Activated CD4-positive, alpha-beta T cell treated with anti-CD3 and anti-CD28 coated beads, Interleukin-2, Interleukin-6, amounts not matched to agents 100 ng/mL and 50 ng/mL, durations not matched to agents 16 hours and 8 hours (primary cell): ENCODE measurements at places on chromosomes 1 and 21.
A peak's percentile ranks its signal among the peaks of the same experiment; 100 is the strongest.

DNA sequence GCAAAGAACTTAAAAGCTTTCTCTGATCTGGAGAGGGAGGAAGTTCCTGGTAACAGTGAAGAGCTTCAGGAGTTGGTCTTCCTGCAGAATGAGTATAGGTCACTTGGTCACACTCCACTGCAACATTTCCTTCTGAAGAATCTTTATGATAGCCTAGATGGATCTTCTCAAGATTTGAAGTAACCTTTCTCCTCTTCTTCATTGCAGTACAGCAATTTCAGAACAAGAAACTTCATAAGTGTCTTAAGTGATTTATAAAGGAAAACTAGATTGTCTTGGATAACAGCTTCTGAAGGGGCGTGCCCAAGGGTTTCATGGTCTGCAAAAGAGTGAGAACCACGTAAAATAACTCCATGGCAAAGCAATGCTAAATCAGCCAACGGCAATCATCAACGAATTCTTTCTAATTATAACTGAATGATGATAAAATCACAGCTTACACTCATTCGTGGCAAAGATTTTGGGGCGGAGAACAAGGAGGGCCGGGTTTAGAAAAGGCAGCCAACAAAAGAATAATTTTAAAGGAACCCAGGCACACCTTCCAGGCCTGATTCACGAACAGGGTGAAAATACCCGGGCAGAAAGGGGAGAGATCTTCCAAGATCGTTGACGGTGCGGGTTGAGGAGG is 53.9 kb upstream of the ASPM start:
- peak; percentile 42 for DNase-seq

DNA sequence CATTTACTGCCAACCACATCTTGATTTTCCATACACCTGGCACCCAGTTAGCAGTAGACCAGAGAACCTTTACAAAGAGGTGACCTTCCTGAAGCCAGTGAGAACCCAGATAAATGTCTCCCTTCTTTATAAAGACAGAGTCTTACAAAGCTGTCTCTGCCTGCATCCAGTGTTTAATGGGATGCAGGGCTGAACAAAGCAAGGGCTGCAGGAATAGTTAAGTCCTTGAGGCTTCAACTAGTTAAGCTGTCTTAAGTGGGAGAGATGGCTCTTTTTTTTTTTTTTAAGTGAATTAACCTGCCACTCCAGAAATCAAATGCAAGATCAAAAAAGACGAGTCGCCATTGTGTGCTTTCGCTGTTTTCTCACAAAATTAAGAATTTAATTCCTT is 1.5 kb downstream of the AHCYL1 start:
- DNase-seq = no peak

GRCh38 chr1:109290137-109290536 is 7.2 kb upstream of the PSRC1 start:
- DNase-seq = no peak

- no peak for DNase-seq
These were observed 111.7 kb downstream of the KCNN3 start for GRCh38 chr1:154758346-154758745.

- DNase-seq = no peak
These were observed 8.6 kb upstream of the EPHA2 start for GRCh38 chr1:16164213-16165072.

DNA sequence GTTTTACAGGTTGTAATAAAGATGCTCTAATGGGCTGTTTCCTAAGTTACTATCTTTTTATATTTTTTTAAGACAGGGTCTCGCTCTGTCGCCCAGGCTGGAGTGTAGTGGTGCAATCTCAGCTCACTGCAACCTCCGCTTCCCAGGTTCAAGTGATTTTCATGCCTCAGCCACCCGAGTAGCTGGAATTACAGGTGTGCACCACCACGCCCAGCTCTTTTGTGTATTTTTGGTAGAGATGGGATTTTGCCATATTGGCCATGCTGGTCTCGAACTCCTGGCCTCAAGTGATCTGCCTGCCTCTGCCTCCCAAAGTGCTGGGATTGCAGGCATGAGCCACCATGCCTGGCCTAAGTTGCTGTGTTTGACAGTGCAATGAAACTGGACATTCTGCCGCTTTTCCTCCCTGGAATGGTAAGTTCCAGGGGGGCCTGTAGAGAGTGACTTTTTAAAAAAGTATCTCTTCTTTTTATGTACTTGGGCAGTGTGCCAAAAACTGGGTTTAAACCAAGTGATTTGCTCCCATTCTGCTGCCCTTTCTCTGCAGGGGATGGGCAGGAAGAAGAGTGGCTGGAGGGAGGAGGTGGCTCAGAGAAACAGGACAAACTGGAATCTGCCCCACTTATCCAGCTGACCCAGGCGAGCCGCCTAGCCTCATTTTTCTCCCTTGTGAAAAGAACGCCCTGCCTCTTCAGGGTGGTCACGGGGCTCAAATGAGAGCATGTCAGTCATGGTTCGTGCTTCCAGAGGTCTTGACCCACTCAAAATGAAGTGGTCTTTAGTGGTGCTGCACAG is 2.3 kb downstream of the SLC37A1 start:
- DNase-seq = no peak
